KG1 (cell line): ENCODE measurements at places on chromosomes 16 and 17.

GRCh38 chr16:60485872-60486489, 1550.3 kb downstream of the CDH8 start:
- no peak for DNase-seq

DNA sequence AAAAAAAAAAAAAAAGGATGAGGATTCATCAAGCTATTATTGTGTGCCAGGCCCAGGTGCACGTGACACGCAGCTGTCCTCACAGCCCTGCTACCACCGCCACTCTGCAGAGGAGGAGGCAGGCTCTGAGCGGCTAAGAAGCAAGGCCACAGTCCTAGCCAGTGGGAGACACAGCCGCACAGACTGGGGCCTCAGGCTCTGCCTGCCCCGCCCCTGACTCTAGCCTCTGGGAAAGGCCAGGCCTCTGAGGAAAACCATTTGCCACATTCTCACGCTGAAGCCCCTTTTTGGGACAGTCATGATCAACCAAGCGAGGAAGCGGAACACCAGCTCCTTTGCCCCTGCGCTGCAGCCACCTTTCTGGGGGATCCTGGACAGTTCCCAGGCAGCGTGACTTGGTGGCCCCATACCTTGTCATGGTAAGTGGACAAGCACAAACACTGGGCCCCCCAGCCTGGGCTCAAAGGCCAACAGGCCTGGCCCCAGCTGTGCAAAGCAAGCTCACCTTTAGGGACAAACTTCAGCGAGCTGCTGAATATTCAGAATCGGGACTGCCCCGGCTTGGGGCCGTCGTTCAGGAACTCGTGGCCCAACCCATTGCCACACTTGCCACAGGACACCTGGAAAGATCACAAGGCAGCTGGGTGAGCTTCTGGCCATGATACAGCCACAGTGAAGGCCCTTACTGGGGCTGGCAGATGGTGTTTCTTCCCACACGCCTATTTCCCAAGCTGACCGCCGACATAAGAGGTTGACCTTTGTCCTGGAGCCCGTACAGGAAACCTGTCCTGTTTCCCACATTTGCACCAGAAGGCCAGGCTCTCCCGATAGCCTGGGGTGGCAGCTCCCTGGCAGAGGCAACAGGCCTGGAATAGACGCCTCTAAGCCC, 2.5 kb downstream of the MSRB1 start:
- no peak for DNase-seq

DNA sequence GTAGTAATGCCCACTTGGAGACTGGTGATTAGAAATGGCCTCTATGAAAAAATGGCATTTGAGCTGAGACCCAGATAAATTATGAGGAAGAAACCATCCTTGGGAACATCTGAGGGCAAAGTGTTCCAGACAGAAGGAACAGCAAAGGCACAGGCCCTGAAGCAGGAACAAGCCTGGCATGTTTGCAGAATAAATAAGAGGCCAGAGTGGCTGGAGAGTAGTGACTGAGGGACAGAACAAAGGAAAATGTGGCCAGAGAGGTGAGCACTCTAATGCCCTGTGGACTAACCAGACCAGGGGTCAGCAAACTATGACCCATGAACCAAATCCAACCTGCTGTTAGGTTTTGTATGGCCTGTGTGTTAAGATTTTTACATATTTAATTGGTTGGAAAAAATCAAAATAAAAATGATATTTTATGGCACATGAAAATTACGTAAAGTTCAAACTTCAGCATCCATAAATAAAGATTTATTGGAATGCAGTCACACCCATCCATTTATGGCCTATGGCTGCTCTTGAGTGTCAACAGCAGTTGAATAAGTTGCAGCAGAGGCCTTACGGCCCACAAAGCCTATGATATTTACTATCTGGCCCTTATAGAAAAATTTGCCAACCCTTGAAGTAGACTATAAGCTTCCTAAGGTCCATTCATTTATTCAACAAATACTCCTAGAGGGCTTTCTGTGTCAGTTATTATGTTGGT, 210.0 kb upstream of the TOX3 start:
- no peak for DNase-seq

DNA sequence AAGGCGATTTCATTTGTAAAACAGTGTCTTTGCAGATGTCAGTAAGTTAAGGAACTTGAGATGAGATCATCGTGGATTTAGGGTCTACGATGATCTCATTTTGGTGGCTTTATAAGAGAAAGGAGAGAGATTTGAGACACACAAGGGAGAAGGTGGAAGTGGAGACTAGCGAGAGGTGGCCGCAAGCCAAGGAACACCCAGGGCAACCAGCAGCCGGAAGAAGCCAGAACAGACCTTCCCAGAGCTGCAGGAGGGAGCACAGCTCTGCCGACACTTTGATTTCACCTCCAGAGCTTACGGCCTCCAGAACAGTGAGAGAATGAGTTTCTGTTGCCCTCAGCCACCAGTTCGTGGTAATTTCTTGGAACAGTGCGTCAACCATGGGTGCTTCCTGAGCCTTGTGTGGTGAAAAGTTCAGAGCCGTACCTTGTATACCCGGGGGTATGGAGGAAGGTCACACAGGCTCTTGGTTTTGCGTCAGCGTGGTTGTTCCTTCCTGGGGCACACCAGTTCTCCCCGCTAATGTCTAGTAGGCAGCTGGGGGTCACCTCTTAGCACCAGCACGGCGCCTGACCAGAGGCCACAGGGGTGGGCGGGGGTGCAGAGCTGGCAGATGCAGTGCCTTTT, 12.9 kb upstream of the SEC14L1 start:
- DNase-seq: peak; percentile 37

GRCh38 chr17:2105663-2106062, 50.8 kb downstream of the HIC1 start:
- no peak for DNase-seq

DNA sequence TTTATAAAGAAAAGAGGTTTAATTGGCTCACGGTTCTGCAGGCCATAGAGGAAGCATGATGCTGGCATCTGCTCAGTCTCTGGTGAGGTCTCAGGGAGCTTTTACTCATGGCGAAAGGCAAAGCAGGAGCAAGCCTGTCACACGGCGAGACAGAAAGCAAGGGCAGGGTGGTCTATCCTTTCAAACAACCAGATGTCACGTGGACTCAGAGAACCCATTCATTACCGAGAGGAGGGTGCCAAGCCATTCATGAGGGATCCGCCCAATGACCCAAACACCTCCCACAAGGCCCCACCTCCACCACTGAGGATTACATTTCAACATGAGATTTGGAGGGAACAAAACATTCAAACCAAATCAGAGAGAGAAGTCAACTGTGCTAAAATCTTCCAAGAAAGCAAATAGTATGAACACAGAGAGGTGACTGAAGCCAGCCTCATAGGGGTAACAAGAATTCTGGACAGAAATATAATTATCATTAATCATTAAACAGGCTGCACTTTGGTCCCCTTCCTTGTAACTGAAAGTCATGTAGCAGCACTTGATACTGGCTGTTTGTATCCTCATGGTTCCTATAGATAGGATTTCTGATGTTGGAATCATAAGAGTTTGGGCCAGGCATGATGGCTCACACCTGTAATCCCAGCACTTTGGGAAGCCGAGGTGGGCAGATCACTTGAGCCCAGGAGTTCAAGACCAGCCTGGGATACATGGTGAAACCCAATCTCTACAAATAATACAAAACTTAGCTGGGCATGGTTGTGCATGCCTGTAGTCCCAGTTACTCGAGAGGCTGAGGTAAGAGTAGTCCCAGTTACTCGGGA, 52.5 kb upstream of the B4GALNT2 start:
- DNase-seq: no peak

DNA sequence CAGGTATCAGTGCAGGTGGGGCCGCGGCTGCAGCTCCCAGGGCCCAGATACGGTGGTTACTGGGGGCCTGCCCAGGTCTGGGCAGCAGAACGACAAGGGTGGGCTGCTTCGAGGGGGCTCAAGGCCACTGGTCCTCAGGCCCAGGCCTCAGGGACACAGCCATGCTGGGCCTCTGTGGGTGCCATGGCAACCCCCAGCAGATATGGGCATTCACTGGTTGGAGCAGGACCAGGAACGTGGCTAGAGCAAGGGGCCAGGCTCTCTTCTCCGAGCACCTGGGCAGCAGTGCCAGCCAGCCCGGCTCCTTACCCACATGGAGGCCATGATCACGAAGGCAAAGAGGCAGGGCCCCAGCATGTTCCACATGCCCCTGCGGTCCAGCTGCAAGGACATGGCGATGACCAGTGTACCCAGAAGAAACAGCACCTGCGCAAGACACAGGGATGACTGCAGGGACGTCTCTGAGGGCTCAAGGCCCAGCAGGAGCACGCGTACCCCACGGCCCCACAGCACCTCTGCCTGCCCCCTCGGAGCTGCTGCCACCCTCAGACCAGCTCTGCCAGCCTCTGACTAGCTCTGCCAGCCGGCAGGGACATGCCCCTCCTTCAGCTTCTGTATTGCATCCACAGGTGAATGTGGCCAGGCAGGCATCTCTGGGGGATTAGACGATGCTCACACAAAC, 2.1 kb upstream of the MRPL28 start:
- no peak for DNase-seq

- DNase-seq: peak; percentile 17
Measured at GRCh38 chr16:8173111-8173644, 417.1 kb downstream of the TMEM114 start.

- DNase-seq: no peak
Measured at GRCh38 chr16:65283181-65283651, 161.4 kb upstream of the CDH11 start.

DNA sequence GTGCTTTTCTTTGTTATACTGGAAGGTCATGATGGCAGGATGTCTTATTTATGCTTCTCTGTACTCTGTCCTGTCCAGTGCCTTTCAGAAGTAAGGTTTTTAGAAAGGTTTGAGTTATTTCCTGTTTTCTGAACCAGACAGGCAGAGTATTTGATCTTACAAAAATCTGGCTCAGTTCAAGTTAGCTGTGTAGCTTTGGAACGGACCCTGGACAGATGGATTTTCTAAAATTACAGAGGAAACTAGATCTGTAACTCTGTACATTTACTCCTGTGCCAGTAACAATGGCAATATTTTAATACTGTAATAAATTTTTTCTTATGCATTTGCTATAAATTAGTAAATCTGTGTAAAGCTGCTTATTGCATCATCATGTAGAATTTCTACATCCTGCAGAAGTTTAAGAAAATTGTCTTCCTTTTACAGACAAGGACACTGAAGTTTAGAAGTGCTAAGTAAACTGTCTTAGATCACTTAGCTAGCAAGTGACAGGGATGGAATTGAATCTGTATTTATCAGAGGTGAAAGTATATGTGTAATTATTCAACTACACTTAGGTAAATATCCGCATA, 347.6 kb downstream of the WWOX start:
- DNase-seq: no peak

GRCh38 chr16:56289862-56290261, 98.6 kb downstream of the GNAO1 start:
- DNase-seq: no peak

DNA sequence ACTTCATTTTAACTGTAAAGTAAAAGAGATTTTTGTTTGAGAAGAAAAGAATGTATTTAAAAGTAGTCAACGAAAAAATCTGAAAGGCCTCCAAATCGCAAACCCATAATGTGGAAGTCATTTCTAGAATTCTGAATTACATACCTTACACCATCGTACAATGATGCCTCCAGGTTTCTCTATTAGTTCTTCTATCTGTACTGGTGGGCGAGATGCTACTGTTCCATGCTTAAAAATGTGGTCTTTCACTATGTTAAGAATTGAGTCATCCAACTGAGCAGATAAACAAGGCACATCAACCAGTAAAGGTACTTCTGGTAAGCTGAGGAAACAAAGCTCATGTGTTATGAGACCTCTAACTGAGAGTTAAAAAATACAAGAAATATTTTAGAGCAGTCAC, 28.5 kb downstream of the CRLF3 start:
- no peak for DNase-seq

DNA sequence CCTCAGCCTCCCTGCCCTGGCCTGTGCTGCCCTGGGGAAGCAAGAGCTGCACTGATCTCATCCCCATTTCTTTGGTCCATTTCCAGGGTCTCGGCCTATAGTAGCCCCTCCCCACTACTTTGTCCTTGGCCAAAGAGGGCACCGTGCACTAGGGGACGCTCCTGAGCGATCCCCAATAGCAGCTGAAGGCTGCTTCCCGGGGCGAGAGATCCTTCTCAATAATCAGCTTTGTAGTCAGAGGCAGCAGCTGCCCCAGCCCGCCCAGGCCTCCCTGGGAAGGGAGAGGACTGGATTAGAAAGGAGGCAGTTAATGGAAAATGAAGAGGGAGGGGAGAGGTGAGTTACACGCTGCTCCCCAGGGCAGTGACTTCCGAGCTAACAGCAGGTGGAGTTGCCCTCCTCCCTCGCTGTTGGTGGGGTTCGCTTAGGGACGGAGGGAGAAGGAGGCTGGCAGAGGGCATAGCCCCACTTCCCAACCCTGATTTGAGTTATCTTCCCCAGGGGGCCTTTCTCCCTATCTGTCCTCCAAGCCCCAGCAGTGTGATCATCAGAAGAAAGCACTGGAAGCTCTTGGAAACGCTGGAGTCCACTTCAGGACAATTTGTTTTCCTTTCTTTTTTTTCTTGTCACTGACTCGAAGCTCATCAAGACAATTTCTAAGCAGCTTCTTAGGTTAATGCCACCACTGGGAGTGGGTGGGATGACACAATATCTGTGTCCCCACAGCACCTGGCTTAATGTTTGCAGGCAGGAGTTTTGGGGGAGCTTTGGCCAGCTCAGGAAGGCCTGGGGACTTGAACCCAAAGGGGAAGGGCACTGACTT, 2.6 kb downstream of the MXRA7 start:
- DNase-seq: no peak

- no peak for DNase-seq
Measured at GRCh38 chr17:64774888-64775540, 112.9 kb upstream of the SMURF2 start.

DNA sequence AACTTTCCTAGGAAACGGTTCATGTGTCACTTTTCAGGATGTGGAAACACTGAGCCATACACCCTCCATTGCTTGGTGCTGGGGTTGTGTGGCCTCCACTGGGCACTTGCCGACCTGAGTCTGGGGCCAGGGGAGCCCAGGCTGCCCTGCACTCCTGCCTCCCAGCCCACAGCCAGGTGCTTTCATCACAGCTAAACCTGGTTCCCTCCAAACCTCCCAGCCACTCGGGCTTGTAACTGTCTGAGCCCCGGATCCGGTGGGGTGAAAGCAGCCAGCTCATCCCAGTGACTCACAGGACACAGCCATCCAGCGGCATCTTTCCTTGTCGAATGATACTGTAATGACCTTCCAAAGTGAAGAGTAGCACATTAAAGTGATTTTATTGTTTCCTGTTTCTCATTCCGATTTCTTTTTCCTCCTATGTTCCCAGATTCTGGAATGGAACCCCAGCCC, 19.8 kb downstream of the CARHSP1 start:
- no peak for DNase-seq

DNA sequence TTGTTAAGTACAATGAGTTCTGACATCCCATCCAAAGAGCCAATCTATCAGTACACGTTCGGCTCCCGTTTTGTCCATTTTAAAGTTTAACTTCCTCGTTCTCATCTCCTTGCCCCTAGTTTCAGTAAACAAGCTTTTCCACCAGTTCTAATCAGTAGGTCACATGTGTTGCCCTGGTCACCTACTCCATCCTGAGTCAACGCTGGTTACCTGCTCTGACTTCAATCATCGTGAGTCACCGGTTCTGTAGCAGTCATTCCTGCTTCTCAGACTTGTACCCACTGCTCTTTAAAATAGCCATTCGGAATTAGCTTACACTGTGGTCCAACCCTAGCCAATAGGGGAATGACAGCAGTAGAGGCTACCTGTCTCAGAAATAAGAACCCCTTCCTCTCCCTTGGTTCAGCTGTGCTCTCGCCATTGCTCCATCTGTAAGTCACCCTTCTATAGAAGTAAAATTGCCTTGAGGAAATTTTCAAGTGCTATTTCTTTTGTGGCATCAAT, 191.0 kb downstream of the CPPED1 start:
- DNase-seq: no peak
